ENCODE measurements at places on chromosomes 3 and 15.

GRCh38 chr3:175951047-175951694 lies 1092.0 kb downstream of the NAALADL2 start:
- DNase-seq, result no peak

DNA sequence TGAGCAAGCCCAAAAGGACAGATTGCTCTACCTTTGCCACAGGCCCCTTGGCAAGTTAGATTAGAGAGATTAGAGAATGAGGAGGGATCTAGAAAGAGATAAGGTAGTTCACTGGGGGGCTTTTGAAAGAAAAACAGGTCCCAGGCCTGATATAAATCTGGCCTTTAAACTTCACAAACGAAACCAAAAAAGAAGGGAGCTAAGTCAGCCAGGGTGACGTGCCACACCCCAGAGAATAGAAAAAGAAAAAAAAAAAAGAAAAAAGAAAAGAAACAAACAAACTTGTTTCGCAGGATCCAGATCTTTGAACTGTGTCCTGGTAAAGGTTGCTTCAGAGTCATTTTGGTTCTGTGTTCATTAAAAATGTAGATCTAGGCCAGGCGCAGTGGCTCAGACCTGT lies 3.6 kb downstream of the KAT2B start:
- DNase-seq, result no peak

DNA sequence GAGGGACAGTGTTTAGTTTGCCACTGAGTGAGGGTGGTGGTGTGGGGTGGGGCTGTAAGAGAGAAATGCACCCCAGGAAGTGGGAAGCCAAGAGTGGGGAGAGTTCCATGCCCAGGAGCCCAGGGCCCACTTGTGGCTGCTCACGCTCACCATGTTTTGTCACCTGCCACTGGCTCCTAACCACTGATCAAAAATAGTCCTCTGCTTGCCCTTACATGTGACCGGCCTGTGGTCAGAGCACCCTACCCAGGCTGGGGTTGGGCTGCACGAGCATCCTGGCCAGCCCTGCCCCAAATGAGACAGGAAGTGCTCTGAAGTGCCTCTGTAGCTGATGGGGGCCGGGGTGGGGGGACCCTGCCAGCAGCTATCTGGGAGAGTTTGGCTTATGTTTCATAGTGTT lies 216.3 kb downstream of the RPLP1 start:
- no peak for DNase-seq

- DNase-seq, result no peak
Measured at GRCh38 chr3:8519156-8519555, 17.5 kb downstream of the LMCD1 start.

GRCh38 chr3:192831111-192831644 lies 86.5 kb downstream of the MB21D2 start:
- DNase-seq, result no peak

GRCh38 chr15:46467041-46467440 lies 832.2 kb downstream of the SQOR start:
- DNase-seq, result no peak

- DNase-seq, result no peak
Measured at GRCh38 chr3:195410546-195410945, 32.3 kb downstream of the ACAP2 start.

All from activated T-helper 1 cell treated with anti-CD3 and anti-CD28 coated beads, Interleukin-2, amount 50 U/mL, for 16 hours (primary cell).